Femur (tissue), 1 donor: ENCODE measurements at places on chromosomes 12 and 14.

GRCh38 chr12:100857971-100858370 is 63.4 kb downstream of the ANO4 start:
- no peak for DNase-seq

DNA sequence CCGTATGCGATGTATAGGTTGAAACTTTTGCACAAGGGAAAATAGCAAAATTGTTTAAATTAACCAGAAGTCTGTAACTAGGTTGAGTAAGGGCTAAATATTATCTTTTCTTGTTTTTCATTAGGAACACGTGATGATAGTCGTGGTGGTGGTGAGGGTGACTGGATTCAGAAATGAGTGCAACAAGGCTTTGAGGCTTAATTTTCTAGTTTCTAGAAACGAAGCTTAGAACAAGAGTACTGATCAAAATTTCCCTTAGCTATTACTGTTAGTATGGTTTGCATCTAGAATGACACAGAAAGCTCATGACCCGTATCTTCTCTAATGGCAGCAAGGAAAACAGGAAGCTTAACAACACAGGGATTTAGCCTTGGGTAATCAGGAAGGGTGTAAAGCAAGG is 7.0 kb downstream of the SLIRP start:
- DNase-seq: no peak

DNA sequence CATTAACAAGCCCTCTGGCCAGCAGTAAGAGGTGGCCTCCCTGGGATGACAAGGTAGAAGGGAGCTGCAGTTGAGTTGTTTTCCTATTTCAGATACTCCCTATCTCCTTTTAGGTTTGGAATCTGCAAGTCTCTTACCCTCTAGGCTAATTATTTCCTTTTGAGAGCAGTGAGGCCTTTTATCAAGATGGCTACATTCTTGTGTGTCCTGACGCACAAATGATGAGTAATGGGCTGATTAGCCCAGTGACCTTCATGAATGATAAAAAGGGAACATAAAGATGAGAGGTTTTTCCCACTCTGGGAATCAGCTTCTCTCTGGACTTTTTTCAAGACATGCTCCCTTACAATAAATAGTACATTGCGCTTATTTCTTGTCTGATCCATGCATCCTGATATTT is 22.9 kb downstream of the DYRK2 start:
- DNase-seq: no peak

DNA sequence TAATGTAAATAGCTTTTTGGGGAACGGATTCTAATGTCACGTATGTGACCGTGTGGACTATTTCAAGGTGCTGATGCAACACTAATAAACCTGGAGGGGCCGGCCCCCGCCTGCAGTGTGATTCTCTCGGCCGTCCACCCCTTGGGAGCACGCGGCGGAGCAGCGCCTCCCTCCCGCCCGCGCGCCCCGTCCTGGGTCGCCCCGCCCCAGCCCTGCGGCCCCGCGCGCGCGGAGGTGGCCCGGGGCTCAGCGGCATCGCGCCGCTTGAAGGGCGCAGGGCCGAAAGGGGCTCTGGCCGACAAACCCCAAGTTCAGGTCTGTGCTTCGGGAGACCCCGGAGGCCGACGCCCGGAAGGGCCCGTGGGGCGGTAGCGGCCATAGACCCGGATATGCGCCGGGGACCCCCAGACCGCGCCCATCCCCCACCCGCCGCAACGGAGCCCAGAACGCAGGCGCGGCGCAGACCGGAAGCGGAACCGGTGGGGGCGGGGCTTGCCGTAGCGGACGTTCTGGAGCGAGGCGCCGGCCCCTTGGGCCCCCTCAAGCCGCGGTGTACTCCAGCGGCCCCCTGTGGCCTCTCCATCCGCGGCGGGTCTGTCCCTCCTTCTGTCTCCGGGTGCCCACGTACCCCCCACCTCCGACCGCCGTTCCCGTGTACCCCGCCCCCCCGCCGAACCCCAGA is at the start of gene TEX22:
Gene TEX22 (plus strand): TSS at position 495 of the 682 bp plus-strand sequence. CDS start 803 bp downstream, outside the sequence.
- DNase-seq: peak; percentile 94

- no peak for DNase-seq
These were observed 182.2 kb downstream of the KITLG start for GRCh38 chr12:88398031-88398430.

DNA sequence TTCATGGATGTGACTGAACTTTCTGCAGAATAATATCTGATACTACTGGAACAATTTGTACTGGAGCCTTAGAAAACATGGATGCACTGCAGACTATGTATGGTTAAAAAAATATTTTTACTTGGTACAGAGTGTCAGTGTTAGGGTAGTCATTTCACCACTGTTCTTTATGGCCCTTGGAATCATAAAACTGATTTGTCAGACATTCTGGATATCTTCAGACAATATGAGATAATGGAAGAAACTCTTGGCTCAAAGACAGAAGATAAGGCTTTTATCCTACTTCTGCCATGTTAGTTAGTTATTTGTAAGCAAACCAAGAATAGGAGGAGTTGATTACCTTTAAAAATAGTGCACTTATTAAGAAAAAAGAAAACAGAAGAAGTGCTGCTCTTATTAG is 209.4 kb downstream of the LRIG3 start:
- no peak for DNase-seq

- DNase-seq: no peak
These were observed 46.4 kb downstream of the R3HDM2 start for GRCh38 chr12:57384478-57384877.
